ENCODE measurements at places on chromosomes 4 and X. TPM values are rescaled to one million over a fixed set of nuclear protein-coding genes. Genes with fewer than 3 reads are reported as not detected.

RTL9 gene
- 0.44 TPM for polyA plus RNA-seq

MAGEA8 gene
- polyA plus RNA-seq, result 0.15 TPM

GRCh38 chr4:101020956-101021355, 326.4 kb downstream of the PPP3CA start:
- no peak for DNase-seq

DNA sequence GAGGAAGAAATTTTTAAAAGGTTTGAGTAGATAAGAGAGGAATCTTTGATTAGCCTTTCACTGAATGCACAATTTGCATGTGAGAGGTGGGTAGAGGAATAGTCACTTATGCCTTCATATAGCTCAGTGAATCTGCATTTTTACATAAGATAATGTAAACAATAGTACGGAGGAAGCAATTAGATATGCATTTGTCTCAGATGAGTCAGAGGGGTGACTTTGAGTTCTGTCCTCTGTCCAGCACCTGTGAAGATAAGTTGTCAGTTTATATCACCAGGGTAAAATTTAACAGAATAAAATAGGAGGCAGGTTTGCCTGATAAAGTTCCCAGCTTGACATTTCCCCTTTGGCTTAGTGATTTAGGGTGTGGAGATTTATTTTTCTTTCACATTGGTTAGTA, 841.9 kb downstream of the PCDH18 start:
- DNase-seq, result no peak

GRCh38 chr4:25424539-25425228, 47.6 kb downstream of the ANAPC4 start:
- DNase-seq, result no peak

DNA sequence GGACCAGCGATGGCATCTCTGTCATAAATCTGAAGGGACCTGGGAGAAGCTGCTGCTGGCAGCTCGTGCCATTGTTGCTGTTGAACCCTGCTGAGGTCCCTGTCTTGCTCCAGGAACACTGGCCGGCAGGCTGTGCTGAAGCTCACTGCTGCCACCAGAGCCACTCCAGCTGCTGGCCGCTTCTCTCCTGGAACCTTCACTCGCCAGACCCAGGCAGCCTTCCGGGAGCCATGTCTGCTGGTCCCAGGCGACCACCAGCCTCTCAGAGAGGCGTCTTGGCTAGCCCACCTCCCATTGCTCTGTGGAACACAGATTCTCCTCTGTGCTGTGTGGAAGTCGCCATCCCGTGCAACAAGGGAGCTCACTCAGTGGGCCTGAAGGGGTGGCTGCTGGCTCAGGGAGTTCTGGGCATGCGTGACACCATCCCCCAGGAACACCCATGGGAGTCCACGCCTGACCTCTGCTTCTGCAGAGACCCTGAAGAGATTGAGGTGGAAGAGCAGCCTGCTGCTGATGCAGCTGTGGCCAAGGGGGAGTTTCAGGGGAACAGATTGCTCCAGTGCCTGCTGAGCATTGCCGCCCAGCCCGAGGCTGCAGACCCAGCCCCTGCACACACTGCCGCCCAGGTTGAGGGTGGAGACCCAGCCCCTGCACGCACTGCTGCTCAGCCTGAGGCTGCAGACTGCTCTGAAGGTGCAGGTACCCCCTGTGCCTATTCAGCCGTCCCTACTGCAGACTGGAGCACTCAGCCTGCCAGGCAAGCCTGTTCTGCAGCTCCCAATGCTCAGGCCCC, 33.1 kb upstream of the CYP4V2 start:
- peak; percentile 72 for DNase-seq

Data from left lung (tissue), 14 donors.